Right renal cortex interstitium (tissue), 3 donors: ENCODE measurements at places on chromosomes 3 and 15.

DNA sequence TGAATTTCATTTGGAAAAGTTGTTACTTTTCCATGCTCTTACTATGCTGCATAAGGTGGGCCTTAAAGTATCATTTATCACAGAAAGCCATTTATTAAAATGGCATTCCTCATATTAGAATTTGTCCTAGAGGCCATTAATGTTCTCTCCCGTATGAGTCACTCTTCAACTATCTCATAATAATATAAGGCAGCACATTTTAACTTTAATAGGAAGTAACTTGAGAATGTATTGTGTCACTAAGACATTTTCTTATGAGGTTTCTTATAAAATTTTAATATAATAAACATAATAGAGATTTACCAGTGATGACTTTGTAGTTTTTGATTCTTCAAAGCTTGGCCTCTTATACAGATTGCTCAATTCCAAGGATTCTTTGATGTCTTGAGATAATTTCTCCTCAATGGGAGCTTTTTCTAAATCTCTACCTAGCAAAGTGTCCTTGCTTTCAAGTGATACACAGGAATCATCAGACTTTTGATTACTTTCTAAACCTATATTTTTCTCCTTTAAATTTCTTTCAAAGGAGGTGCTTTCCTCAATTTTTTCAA lies 74.7 kb downstream of the ZBBX start:
- DNase-seq = no peak

DNA sequence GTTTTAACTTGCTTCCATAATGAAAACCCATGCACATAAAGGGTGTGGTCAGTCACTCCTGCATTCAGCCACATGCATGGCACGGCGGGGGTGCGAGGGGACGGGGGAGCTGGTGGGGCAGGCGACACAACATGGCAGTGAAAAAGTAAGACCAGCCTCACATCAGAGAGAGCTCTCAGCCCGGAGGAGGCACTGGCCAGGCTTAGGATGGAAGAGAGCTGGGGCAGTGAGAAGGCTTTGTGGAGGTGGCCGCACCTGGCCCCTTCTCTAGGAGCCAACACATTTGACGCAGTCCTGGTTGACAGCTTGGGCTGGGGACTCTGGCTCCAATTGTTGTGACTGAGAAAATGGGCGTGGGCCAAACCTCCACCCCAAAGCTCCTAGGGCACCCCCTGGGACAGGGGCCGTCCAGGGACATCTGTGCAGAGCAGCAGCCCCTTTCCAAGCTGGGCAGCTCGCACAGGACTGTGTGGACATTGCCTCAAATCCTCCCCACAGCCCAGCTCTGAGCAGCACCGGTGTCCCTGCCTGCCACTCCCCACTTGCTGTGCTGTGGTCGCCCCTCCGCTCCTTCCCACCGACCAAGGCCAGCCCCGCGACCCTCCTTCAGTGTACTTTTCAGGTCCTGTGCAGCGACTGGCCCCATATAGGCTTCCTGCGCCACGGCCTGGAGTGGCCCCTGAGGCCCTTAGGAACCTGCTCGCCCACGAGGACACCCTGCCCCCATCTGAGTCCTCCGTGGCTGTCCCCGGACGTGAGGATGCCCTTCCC lies 126.0 kb upstream of the IQSEC1 start:
- no peak for DNase-seq

GRCh38 chr3:153639631-153640030 lies 477.6 kb downstream of the RAP2B start:
- no peak for DNase-seq

DNA sequence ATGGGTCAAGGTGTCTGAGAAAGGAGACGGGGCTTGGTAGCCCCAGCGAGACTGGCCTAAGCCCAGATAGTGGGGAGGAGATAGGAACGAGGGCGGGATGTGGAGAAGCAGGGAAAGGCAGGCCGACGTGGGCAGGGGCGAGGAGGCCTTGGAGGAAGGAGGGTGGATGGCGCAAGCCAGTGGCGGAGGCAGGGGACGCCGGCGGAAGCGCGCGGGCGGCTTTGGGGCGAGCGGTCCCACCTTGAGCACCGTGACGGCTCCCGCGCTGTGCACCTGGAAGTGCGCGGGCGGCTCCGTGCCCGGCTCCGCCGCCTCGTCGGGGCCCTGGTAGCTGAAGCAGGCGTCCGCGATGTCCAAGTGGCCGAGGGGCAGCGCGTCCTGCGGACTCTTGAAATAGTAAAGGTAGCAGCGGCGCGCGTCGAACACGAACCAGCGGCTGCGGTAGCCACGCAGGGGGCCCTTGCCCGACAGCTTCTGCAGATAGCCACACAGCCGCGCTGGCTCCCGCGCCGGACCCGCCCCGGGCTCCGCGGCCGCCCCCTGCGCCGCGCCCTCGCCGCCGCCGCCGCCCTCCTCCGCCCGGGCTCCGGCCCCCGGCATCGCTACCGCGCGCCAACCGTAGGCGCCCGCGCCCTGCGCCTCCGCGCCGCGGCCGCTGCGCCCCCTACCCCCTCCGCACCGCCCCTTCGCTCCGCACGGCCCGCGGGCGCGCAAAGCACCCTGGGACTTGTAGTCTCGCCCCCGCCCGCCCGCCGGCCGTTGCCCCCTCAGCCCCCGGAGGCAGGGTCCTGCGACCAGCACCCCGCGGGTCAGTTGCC lies at the start of gene TBC1D2B:
TBC1D2B (minus strand) TSS at position 659 of the 818 bp plus-strand sequence; CDS start at position 600, 59 bp downstream.
- DNase-seq = no peak
